ENCODE measurements at places on chromosomes 11 and 22.

DNA sequence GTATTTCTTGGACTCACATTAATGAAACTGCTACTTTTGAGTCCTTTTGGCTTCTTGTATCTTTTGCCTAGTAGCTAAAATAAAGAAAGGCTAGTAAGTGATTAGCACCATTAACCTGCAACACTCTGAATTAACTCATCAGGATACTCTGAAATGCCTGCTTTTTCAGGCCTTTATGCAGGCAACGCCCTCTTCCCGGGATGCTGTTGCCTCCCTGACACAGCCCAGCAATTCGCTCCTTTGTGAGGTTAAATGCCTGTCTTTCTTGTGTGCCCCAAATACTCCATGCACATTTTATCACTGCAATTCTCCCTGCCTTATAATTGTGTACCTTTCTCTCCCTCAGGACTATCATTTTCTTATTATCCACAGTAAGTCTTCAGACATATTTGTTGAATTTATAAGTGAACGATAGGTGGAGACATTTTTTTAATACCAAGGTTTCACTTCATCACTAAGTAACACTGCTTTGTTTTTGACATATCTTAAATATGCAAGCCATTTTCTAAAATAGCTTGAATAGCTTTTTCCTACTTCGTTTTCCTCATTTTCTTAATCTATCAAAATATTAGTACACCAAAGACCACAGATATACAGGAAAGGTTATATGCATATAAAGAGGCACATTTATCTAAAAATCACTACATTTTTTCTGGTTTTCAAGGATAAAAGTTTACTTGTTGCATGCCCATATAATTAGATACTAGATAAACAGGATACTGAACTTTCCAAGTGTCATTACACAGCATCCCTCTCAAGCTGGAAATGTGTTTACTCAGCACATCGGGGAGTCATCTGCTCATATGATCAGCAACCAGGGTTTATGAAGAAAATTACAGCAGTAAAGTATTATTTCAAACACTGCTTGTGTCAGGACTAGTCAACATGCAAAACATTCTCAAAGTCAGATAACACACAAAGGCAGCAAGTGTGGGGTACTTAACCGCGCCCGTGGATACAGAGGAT is 48.5 kb upstream of the DDI1 start:
- no peak for DNase-seq

GRCh38 chr11:14393889-14394288 is 34.9 kb upstream of the RRAS2 start:
- DNase-seq: no peak

DNA sequence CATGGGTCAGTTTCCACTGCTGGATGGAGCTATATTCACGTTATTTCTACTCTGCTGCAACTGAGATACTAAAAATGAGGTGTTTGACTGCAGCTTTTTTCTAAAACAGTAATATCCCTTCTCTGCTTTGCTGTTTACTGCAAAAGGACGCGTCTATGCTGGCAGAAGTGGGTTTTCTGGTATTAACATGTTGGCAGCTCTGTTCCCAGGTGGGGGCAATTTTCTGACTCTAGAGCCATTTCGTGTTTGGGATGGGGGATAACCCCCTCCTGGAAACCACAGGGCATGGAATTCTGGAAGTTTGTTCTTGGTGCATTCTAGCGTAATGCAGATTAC is 4.9 kb downstream of the GRK2 start:
- no peak for DNase-seq

GRCh38 chr11:6705905-6706535 is 22.9 kb upstream of the MRPL17 start:
- no peak for DNase-seq

GRCh38 chr22:47780281-47780875 is 1017.9 kb downstream of the TBC1D22A start:
- no peak for DNase-seq

DNA sequence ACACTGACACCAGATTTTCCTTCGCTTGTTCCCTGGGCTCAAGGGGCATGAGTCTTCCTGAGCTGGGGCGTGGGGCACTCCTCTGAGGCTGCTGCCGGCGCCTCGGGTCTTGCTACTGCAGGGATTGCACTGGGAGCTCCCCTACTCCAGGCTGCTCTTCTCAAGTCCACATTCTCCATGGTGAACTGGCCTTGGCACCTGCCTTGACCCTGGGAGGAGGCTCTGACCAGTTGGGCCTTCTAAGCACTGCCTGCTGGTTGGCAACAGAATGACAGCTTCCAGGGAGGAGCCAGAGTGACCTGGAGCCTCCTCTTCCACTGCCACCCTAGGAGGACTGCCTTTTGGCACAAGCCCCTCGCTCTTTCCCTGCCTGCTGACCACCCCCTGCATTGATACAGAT is 9.5 kb downstream of the FREY1 start:
- no peak for DNase-seq

- no peak for DNase-seq
Observed at GRCh38 chr22:46336119-46337078, 885 bp downstream of the TRMU start.

- no peak for DNase-seq
Observed at GRCh38 chr22:43186272-43187170, at the start of gene TTLL12. Gene TTLL12, minus strand, starts transcription at chr22:43187134. Its CDS starts 65 bp downstream, at chr22:43187069.

- no peak for DNase-seq
Observed at GRCh38 chr11:74689666-74690065, 41.6 kb downstream of the CHRDL2 start.

DNA sequence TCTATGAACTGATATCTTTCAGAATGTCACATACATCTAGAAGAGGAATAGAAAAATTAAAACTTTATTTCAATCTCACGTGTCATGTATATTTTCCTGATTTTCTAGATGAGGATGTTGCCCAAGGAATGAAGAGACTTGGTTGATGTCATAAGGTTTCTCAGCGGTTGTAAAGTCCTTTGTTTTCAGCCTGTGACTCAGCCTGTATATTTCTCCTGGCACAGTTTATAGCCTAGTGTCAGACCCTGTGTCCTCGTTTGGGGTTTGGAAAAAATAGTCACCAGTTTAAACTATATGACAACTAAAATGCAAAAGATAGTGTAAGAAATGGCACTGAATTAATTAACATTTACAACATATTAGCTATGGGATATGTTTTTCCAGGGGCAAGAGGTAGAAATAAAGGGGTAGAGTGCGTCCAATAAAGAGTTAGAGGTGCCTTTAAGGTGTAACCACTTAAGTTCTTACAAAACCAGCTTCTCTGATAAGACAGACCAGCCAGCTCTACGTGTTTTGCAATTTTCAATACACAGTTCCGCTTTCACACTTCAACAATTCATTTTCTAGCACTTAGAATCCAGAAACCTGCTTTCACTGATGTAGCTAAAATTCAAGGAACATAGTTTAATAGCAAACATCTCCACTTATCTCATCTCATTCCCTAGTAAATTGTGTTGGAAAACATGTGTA is 1432.6 kb upstream of the TENM4 start:
- DNase-seq: no peak

GRCh38 chr22:39941601-39942000 is 18.6 kb upstream of the TMA7B start:
- peak; percentile 68 for DNase-seq

DNA sequence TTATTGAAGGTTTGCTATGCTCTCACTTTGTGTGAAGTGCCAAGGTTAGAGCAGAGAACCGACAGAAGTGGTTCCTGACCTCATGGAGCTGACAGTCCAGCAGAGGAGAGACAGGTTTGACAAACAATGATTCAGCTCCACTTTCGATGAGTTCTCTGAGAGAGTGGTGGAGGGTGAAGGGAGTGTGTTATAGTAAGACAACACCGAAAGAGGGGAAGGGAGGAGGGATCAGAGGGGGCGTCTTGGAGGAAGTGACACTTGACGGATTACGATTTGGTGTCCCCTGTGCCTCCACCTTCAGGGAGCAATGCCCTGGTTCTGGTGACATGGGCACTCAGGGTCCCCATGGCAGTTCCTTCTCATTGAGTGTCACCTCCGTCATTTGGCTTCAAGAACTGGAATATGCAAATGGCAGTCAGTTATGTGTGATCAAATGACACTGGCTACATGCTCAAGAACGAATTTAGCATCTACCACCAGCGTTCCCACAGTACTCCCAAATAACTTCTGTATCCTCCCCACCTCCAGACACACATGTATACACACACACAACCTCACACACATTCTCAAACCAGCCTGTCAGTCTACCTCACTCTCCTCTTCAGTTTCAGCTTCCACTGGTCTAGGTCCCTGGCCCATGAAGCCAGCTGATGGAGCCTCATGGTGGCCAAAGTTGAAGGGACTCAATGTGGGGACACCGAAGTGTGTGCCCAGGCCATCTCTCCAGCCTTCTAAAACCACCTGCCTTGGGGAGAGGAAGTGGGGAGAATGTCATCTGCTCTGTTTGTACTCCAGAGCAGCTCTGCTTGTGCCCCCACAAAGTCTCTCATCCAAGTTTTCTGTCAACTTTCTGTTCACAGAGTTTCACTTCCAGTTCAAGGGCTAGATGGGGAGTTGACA is 31.4 kb upstream of the NUP160 start:
- DNase-seq: no peak

DNA sequence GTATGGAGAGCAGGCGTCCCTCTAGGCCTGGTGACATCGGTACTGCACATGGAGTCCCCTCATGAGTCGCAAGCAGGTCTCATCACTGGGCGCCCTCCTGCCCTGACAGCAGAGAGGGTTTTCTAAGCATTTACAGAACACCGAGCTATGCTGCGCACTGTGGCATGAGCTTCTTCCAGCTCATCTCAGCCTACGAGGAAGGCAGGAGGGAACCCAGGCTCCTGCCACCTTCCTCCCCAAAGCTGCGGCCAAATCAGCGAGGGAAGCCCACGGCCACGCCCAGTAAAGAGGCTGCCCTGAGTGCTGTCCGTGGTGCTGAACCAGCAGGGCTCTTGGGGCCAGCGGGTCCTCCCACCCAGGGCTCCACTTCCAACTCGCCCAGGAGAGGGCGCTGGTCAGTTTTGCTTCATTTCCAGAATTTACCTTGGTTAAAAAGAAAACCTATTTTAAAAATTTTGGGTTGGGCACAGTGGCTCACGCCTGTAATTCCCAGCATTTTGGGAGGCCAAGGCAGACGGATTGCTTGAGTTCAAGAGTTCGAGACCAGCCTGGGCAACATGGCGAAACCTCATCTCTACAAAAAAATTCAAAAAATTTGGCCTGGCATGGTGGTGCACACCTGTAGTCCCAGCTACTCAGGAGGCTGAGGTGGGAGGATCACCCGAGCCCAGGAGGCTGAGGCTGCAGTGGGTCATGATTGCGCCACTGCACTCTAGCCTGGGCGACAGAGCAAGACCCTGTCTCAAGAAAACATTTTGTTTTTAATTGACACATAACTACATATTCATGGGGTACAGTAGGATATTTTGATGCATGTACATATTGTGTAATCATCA is 34.2 kb downstream of the PHF21B start:
- DNase-seq: peak; percentile 87

GRCh38 chr11:44852952-44853351 is 97.7 kb downstream of the TP53I11 start:
- DNase-seq: no peak

- DNase-seq: no peak
Observed at GRCh38 chr11:65452806-65453490, 30.4 kb downstream of the NEAT1 start.

DNA sequence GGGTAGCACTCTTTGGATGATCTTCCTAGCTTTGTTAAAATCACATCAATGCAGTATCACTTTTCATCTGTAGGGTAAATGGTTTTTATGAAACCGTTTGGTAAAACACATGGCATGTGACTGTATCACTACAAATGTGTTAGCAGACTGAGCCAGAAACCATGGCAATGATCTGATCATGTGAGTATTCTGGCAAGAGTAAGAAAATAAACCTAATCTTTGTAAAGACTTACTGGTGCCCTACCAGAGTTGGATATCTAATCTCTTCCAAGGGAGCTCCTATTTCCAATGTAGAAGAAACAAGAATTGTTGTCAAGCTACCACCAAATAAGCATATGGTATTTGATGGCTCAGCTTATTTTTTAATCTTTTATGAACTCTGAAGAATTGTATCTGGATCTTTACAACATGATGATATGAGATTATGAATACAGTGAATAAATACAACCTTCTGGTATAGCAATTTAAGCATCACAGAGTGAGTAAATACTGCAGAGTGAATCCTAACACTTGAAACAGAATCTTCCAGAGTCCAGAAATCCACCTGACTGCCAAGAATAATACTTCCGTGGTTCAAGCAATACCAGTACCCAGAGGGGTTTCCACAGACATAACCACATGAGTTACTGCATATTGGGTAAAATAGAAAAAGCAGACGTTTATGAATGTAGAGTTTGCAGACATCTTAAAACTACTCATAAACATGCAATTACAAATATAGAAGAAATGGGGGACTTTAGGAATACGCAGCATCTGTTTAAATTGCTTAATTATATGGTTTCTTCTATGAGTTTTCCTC is 238.8 kb downstream of the TTC28 start:
- DNase-seq: no peak

DNA sequence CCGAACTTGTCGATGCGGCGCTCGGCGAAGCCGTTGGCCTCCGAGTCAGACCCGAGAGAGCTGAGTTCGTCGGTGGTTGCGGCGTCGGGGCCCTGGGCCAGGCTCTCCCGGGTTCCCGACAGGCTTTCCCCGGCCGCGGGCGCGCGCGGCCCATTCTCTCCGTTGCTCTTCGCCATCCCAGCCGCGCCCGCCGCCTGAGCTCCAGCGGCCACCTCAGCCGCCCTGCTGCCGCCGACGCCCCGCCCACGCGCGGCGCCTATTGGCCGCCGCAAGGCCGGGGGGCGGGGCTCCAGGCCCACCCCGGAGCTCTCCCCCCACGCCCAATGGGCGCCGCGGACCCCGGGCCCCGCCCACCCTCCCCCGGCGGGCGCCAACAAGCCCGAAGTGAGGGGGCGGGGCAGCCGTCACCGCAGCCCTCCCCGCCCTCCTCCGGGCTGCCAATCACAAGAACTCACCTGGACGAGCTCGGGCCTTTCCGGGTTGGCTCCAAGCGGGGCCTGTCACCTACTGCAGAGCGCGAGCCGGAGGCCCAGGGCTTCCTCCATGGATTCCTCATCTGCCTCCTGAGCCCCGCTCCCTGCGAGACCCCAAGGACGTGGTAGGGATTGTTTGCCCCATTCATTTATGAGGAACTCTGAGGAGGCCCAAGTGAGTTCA is at the start of gene TBC1D10A:
TSS of gene TBC1D10A (minus strand) at position 236 of the 657 bp plus-strand sequence. CDS start at position 176, 60 bp downstream.
- DNase-seq: peak; percentile 90

- DNase-seq: no peak
Observed at GRCh38 chr22:19057999-19058491, 64.2 kb downstream of the DGCR2 start.

DNA sequence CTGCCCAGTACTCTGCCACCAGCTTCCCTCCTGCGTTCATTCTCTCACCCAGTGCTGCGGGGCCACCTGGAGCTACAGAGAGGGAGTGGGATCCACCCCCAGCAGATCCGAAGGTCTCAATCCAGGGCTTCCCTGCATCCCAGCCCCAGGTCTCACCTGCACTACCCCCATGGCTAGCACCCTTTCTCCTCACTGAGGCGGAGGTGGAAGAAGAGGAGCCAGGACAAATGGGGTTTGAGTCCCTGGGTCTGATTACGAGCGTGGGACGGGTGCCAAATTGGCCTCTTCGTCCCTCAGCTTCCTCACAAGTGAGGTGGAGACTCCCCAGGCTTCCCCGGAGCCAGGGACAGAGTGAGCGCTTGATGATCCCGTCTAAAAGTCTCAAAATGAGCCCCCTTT is 64.2 kb downstream of the NFAM1 start:
- no peak for DNase-seq

DNA sequence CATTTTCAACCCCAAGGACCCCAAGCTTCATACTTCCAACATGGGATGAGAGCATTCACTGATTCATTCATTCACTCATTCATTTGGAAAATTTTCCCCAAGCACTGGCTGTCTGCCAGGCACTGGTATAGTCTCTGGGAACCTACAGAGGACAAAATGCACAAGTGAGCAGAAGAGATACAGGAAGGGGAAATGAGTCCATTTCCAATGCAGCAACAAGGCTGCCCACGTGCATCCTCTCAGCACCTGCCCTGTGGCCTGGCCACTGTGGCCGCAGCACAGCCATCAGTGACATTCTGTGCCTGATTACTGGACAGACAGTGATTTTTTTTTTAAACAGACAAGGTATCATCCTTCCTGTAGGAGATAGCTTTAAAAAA is 96.0 kb upstream of the PITPNB start:
- DNase-seq: no peak
